ENCODE measurements at places on chromosomes 2 and 18. TPM values are rescaled to one million over a fixed set of nuclear protein-coding genes. Genes with fewer than 3 reads are reported as not detected.
A peak's percentile ranks its signal among the peaks of the same experiment; 100 is the strongest.

DNA sequence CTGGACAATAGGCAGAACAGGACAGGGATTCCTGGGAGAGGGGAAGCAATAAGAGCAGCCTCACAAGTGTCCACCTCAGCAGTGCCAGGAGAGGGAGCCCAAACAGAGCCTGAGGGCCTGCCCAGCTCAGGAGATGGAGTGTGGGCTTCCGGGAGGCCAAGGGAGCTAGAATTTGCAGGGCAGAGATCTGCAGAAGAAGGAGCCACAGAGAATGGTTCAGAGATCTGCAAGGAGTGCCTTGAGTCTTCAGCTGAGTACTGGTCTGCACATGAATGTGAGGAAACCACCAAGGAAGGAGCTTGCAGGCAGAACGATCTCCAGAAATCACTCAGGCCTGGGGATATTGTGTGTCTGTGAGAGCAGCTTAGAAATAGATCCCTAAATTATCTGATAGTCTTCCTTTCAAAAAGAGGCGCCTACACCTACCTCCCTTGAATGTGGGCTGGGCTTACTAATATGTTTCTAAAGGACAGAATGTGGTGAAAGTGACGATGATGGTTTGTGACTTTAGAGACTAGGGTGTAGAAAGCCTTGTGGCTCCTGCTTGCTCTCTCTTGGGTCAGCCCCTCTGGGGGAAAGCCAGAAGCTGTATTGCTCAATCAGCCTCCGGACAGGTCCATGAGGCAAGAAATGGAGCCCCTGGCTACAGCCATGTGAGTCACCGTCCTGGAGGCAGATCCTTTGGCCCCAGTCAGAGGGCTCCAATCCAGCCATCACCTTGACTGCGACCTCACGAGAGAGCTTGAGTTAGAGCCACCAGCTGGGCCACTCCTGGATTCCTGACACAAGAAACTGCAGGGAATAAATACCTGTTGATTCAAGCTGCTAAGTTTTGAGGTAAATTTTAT is 7.6 kb upstream of the LPIN1 start:
- peak; percentile 50 for DNase-seq

GRCh38 chr2:235291461-235291860 is 202.4 kb upstream of the AGAP1 start:
- no peak for DNase-seq

GRCh38 chr2:112614201-112614840 is 29.9 kb downstream of the CHCHD5 start:
- DNase-seq = peak; percentile 50

GATA6 gene
- total RNA-seq = 0.42 TPM

UNC80 gene
- total RNA-seq = 9.0 TPM

TRIB2 gene
- 131 TPM for total RNA-seq

CCDC85A gene
- total RNA-seq = 12.1 TPM

CFAP221 gene
- 0.34 TPM for total RNA-seq

All from glutamatergic neuron (in vitro differentiated cells).